ENCODE measurements at places on chromosomes 3 and 15.

DNA sequence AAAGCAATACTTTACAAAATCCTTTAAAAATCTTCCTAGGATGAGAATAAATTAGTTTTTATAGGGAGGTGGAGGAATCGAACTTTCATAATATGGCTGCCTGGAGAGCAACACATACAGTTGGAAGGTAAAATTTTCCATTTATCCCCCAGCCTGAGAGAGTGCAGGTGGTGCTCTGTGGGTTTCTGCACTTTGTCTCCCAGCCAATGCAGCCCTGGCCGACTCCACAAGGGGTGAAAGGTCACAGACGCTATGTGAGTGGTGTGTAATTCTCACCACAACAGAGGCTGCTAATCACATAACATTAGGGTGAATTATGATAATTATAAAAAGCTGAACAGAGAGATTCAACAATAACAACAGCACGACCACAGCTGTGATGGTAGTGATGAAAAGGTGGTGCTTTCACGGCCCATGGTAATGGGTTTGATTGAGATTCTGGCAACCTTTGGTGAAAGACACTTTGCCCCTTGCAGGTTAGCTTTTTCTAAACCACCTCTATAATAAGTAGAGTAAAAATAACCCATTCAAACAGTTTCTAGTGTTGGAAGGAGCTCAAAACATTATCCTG, 30.1 kb upstream of the NANOGP8 start:
- no peak for DNase-seq

- peak; percentile 87 for DNase-seq
These were observed at the start of gene TGFBR2 for GRCh38 chr3:30606301-30607031. Gene TGFBR2, plus strand, starts transcription at chr3:30606601. Its CDS starts 283 bp downstream, at chr3:30606884.

- DNase-seq, result peak; percentile 58
These were observed 924 bp upstream of the SIN3A start for GRCh38 chr15:75452364-75452864.

DNA sequence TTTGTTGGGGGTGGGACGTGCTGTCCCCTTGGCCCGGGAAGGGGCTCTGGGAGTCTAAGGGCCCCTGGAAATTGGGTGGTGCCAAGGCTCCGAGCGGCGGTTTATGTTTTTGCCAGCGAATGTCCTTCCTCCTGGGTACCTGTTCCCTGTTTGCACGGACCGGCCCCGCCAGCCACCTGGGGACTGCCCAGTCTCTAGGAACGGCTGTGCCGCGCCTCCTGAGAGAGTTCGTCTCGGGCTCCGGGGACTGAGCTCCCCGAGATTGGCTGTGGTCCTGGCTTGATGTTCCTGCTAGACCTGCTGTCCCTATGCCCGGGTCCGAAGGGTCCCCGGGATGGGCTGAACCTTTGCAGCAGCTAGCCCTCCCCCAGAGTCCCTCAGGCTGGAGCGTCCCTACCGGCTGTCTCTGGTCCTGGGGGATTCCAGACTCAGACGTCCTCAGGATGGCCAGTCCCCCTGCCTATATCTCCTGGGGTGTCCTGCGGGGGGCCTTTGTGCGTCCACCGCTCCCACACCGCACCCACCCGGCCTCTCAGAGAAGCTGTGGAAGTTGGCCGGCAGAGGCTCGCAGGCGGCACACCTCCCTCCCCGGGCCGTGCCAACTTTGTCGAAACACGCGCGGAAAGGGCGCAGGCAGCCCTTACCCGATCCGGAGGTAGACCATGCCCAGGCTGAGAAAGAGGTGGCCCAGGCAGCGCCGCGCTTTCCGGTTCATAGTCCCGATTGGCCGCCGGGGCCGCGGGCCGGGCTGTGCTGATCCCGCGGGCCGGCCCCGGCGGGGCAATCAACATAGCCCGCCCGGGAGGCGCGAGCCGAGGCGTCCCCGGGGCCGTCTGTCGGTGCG, 547 bp downstream of the WNT7A start:
- DNase-seq, result no peak

GRCh38 chr3:112353365-112353764, 20.4 kb downstream of the CD200 start:
- no peak for DNase-seq

DNA sequence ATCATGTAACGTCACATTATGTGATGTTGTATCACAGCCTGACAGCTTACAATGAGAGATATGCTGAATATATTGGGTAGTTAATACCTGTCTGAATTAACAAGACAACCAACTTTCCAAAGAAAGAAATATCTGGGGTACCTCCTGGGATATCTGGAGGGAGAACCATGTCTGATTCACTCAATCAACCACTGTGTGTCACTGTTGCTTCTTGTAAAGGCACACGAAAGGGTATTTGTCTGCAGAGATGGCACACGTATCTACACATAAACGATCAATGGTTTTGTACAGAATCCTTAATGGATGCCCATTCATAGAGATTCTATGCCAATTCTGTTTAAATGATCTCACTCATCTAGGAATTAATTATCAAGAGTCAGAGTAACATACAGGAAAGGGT, 252.1 kb upstream of the TMCO5A start:
- DNase-seq, result no peak

- no peak for DNase-seq
These were observed 431.2 kb downstream of the LPP start for GRCh38 chr3:188584958-188585689.

DNA sequence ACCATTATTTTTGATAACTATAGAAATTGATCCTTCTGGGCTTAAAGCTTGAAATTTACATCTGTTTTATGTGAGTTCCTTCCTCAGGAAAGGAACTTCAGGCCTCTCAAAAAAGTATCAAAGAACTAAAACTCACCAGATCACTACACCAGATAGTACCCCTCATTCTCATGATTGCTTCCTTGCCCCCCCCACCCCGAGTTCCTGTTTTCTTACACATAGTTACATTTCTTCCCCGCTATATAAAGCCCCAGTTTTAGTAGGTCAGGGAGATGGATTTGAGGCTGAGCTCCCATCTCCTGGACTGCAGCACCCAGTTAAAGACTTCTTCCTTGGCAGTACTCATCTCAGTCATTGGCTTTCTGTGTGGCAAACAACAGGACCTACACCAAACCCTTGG, 80.3 kb upstream of the HRH1 start:
- no peak for DNase-seq

DNA sequence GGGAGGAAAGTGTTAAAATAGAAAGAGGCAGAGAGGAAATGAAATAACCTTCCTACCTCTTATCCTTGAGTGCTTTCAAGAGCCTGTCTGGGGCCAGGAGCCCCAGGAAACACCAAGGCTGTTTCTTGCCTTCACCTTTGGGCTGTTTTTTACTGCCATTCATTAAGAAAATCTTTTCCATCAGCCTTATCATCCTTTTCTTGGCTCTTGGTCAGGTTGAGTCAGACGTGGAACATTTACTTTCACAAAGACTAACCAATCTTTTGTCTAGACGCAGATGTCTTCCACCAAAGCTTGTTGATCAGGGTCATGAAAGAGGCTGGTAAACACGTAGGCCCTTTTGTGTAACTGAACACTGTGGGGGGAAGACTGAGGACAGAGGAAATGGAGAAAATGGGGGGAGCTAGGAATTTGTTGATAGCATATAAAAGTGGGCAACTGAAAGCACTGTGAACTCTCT, 151.0 kb upstream of the THBS1 start:
- DNase-seq, result no peak

GRCh38 chr3:108346301-108347227, 50.2 kb downstream of the HHLA2 start:
- DNase-seq, result no peak

GRCh38 chr3:126781889-126782491, 78.0 kb downstream of the CHCHD6 start:
- DNase-seq, result no peak

- peak; percentile 43 for DNase-seq
These were observed 1.3 kb upstream of the HACD2 start for GRCh38 chr3:123586131-123586530.
